ENCODE measurements at places on chromosomes 4 and X.

DNA sequence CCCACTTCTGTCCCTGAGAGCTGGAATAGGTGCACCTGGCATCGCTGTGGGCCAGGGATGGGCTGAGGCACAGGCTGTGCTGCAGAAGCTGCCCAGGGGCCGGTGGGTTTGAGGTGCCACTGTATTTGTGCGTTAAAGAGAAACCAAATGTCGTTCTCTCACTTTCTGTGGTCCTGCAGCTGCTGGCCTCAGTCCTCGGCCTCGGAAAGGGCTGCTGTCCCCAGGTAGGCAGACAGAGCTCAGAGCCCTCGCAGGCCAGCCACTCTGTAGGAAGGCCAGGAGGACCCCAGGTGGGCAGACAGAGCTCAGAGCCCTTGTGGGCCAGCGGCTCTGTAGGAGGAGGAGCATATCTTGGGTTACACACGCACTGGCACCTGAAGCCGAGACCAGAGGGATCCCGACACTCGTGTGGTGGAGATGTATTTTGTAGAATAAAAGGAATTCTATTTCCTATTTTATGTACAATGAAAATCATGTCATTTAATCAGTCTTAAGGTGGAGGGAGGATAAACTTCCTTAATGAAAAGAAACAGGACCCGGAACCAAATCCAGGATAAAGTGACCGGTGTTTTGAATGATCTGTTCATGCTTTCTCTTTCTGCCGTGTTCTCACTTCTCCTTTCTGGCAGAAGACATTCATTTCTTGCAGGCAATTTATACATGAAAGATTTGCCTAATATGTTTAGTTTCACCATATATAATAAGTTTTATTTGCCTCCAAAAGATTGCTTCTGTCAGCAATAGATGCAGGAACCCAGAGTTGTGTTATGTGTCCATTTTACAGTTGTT, 54.4 kb upstream of the HGFAC start:
- no peak for DNase-seq

- DNase-seq = no peak
These were observed 246.3 kb downstream of the BANK1 start for GRCh38 chr4:102036619-102037376.

DNA sequence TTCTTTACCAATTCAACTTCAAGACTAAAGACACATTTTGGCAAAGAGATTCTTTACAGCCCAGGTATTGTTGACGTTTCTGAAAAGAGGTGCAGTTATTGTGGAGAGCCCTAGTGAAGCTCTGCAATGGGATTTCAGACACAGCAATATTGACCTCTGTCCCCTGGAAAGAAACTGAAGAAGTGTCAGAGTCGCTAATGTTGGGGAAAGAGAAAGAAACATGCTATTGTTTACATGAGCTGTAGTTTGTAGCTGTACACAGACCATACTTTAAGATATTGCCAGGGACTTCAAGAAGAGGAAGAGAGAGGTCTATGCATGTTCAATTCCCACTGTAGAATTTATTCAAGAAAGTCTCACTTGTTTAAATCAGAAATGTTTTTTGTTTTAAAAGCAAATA, 497.3 kb upstream of the BOD1L1 start:
- DNase-seq = no peak

DNA sequence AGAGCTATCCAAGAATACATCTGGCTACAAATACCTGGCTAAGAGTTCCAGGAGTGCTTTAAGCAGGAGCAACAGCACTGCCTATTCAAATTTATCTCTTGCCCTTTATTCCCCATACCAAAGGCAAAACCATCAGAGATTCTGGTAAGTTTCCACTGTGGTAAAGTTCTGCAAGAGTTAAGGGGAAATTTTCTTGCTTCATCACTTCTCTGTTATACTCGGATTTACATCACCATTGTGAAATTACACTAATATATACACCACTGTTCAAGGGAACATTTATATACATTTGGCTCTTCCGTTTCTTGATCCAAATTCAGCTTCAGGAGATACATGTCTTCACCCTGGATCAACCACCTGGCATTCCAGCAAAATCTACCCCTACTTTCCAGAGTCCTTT, 70.8 kb upstream of the PTPN13 start:
- DNase-seq = no peak

DNA sequence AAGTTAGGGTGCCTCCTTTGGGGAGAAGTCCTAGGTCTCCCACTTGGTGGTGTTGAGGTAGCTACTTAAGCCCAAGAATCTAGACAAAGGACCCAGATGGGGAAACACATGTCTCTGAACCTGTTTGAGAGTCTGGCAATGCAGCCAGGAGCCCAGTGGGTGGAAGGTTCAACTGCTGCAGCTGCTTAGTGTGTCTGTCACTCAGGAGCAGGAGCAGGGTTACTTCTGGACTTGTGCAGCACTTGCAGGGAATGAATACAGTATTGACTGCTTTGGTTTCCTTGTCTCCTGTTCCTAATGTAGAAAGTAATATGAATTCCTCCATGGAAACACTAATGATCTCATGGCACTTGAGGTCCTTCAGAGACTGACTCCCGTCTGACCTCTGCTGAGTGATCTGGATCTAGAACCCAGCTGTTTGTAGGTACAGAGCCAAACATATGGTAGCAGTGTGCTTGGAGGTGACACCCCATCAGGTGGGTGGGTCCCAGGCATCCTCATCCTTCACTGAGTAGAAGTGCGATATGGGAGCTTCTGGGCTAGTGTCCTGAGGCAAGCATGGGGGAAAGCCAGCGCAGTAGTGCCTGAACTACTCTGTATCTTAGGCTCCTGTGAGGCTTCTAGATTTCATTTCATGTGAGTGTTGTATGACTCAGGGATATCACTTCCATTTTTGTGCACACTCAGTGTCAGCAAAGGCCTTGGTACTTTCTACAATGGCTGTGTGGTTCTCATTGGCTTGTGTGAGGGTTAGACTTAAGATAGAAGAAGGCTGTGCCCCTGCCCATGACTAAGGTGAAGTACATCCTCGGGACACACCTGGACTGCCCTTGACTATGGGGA, 85.0 kb upstream of the WDR1 start:
- no peak for DNase-seq

- no peak for DNase-seq
These were observed 88.1 kb downstream of the RASL11B start for GRCh38 chr4:52950226-52950625.

DNA sequence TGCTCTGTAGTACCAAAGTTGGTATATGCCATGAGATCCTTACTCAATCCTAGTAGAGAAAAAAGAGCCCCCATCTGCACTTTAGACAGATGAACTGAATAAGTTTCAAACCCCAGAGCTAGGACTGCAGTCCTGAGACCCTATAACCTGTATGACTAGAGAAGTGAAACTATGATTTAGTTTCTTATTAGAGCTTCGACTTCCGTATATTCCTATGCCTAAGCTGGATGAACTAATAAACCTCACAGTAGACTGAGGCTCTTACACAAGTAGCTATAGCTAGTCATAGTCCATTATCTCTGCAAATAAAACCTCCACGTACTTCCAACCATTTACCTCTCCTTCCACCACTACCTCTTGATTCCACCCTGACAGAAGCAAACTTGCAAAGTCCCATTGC, 6.3 kb upstream of the OTUD4 start:
- no peak for DNase-seq

- DNase-seq = no peak
These were observed 58.7 kb downstream of the RWDD4 start for GRCh38 chr4:183600189-183600685.

DNA sequence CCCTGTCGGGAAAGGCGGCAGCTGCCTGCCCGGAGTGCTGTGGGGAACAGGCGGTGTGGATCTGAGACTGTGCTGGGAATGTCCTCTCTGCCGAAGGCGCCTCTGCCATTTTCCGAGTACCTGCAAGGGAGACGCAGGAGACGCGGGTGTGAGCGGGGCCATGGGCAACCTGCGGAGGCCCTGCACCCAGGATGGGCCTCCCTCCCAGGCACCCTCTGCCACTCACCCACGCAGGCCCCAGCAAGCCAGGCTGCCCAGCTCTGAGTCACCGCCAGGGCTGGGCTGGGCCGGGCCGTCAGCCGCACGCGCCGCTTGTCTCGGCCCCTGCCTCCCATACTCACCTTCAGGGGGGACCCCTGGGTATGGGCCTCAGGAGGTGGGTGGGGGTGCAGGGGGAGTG, 3.5 kb upstream of the FGFR3 start:
- no peak for DNase-seq

GRCh38 chr4:102988429-102989020, 31.0 kb downstream of the SLC9B1 start:
- DNase-seq = no peak

- no peak for DNase-seq
These were observed 62.4 kb downstream of the NPFFR2 start for GRCh38 chr4:72094059-72094797.

DNA sequence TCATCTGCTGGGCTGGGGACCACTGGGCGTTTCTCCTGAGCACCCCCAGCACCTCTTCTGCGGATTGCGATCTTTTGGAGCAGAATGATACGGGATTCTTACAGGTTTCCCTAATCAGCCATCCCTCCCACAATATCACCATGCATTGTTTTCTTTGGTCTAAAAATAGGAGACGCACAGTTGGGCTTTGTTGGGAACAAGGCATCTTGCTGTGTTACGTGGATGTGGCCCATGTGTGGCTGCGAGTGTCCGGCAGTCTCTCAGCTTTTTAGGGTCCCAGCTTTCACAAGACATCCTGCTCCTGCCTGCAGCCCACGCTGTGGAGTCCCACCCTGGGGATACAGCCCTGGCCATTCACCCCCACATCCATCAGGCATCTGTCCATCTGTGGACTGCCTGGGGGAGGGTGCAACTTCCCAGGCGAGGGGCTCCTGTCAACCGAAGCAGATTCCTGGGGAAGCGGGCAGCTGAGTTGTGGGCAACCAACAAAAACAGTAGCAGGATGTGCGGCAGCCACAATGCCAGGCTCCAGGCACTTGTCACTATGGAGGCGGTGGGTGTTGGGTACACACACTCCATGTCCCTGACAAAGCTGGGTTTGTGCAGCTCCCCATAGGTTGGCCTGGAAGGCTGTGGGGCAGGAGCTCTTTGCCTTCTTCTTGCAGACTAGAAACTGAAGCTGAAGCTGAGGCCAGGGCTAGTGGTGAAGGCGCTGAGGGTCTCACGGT, 185.5 kb upstream of the PSAPL1 start:
- DNase-seq = no peak

DNA sequence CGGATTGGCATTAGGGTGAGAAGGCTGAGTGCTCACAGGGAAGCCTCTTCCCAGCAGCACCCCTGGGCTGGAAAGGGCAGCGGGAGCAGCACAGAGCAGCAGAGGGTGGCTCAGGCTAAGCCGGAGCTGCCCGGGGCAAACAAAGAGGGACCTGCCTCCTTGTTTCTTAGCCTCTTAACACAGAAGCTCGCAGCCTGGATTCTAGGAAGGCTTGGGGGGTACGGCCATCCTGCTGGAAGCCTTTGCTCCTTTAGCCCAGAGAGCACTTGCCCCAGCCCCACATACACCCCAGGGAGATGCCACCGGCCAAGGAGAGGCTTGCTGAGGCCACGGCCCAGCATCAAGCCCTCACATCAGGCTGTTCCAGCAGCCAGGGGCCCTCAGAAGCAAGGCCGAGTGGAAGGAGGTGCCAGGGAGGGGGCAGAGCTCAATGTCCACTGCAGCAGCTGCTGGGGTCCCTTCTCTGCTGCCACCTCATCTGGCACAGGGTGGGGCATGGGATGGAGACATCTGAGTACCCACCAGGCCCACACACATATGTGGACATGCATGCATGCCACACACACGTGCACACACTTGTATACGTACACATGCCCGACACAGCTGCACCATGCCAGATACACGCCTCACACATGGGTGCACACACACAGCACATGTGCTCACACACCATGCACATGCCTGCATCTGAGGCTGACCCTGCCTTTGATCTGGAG, 20.3 kb upstream of the SPON2 start:
- no peak for DNase-seq

DNA sequence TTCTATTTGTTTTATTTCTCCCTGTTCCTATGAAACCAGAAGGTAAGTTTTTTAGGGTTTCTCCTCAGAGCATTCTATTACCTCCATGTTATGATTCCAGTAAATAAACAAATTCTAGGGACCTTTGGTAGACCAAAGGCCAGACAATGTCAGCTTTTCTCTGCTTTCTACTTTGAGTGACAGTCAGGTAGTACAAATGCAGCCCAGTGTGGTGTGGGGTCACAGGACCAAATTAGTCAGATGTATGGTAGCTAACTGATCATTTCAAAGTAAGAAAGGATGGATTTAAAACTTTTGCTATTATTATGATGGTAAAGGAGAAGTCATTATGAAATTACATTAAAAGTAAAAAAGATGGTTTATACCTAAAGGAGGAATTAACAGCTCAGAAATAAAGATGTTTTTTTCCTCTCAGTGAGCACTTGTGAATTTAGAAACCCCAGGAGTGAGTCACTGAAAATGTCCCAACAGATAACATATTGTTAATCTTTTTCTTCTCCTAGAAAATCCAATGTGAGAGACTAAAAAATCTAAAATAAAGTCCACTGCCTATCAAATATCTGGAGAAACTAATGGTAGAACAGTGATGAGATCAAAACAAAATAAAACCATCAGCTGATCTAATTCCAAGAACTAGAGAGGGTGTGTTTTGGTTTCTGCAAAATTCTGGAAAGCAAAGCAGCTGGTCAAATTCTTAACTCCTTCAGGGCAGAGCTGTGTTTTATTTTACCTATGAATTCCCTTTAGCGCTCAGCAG, 16.6 kb upstream of the KLHL2 start:
- DNase-seq = no peak

DNA sequence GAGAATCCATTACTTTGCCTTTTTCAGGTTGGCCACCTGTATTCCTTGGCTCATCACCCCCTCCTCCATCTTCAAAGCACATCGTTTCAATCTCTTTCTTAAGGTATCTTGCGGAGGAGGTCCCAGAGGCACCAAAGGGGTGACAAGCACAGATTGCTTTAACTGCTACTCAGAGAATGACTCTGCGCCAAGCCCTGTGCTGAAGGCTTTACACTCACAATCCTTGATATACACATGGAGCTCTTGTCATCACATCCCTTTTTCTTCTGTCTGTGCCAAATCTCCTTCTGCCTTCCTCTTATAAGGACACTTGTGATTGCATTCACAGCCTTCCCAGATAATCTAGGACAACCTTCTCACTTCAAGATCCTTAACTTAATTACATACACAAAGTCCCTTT, 134.7 kb upstream of the MAMLD1 start:
- no peak for DNase-seq

GRCh38 chrX:24732766-24733500, 39.2 kb downstream of the POLA1 start:
- DNase-seq = no peak

- no peak for DNase-seq
These were observed 29.9 kb downstream of the ZFP42 start for GRCh38 chr4:188025476-188025875.

GRCh38 chrX:65866146-65866545, 173.7 kb downstream of the VSIG4 start:
- no peak for DNase-seq

- no peak for DNase-seq
These were observed 826.6 kb upstream of the SLIT2 start for GRCh38 chr4:19425146-19425545.
